ENCODE measurements at places on chromosomes 5 and 9.

DNA sequence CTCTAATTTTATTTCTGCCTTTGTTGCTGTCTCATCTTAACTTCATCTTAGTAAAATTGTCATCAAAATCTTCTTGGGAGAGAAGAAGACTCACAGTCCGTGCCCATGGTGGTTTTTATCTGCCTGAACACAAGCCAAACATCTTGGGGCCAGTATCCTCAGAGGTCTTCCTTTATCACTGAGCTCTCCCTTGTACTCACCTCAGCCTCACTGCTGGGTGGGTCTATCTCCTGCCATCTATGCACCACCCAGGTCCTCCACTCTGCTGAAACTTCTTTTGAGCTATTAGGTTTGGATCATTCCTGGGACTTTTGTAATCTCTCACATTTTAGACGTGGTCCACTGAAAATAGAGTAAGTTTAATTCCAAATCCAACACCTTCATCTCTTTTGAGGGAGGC, 116.3 kb upstream of the EPB41L4A start:
- DNase-seq = no peak

GRCh38 chr9:122468735-122469134, 9.0 kb downstream of the OR1J1 start:
- peak; percentile 63 for DNase-seq

GRCh38 chr9:136889858-136890257, 3.5 kb downstream of the TRAF2 start:
- DNase-seq = no peak

DNA sequence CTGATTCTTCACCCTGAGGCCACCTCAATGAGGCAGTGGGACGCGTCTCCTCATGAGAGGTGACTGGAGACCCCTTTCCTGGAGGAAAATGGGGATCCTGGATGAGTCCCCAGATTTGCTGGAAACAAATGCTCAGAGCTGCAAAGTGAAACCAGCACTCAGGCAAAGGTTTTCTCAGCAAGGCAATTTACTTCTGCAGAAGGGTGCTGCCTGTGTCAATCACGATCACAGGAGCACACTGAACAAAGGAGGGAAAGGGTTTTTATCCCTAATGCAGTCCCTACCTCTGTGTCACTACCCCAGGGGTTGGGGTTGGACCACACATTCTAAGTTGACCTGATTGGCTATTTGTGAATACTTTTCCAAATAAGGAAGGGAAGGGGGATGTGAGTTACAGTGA, 69.9 kb upstream of the CDK20 start:
- DNase-seq = no peak

DNA sequence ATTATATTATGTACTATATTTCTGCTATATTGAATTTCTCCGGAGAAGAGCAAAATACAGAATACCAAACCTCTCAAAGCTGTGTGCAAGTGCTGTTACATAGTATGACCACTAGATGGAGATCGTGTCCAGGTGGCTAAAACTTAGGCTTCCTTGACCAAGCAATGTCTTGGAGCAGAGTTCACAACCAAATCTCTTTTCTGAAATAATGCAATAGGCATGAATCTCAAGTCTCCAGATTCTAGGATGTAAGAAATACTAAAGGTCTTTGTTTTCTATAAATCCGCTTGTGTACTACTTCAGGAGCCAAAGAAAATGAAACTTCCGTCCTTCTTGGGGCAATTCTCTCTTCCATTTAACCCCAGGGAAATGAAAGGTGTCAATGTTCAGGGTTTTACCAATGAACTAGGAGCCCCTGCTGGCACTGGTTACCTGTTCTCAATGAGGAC, 181.5 kb upstream of the RAI14 start:
- DNase-seq = peak; percentile 81

DNA sequence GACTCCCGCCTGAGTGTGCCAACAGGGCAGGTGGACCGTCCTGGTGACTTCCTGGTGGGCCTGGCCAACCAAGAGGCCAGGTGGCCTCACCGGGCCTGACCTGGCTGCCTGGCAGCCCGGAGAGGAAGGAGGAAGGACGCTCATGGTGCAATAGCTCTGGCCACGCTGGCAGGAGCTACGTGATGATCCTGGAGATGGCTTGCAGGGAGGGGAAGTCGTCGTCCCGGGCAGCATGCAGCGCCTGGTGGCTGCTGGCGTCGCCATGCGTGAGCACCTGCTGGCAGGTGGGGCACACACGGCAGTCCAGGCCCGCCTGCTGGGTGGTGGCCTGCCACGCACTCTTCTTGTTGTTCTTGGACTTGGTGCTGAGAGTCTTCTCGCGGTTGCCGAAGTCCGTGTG, 26.3 kb downstream of the SPATA31C1 start:
- DNase-seq = no peak

GRCh38 chr5:128674837-128675446, 136.9 kb upstream of the FBN2 start:
- DNase-seq = peak; percentile 57

GRCh38 chr5:98789029-98789428, 15.6 kb downstream of the RGMB start:
- DNase-seq = no peak

DNA sequence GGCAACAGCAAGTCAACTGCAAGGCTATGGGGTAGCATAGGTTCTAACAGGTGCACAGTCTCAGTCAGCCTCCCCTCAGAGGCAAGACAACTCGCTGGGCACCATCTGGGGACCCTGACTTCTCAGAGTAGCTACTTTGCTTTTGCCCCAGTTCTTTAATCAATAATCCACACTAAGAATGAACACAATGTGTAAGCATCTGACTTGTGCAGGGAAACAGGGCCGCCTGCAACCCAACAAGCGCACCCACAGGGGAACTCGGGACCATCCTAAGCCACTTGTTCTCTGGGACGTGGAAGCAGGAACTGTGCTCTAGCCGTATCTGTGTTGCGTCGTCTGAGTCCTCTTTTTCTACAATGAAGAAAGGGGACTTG, 1.9 kb downstream of the MOB3B start:
- DNase-seq = no peak

- DNase-seq = no peak
Measured at GRCh38 chr9:91503673-91504081, 80.0 kb upstream of the NFIL3 start.

- DNase-seq = peak; percentile 59
Measured at GRCh38 chr9:22049411-22049810, 40.3 kb upstream of the CDKN2B start.

DNA sequence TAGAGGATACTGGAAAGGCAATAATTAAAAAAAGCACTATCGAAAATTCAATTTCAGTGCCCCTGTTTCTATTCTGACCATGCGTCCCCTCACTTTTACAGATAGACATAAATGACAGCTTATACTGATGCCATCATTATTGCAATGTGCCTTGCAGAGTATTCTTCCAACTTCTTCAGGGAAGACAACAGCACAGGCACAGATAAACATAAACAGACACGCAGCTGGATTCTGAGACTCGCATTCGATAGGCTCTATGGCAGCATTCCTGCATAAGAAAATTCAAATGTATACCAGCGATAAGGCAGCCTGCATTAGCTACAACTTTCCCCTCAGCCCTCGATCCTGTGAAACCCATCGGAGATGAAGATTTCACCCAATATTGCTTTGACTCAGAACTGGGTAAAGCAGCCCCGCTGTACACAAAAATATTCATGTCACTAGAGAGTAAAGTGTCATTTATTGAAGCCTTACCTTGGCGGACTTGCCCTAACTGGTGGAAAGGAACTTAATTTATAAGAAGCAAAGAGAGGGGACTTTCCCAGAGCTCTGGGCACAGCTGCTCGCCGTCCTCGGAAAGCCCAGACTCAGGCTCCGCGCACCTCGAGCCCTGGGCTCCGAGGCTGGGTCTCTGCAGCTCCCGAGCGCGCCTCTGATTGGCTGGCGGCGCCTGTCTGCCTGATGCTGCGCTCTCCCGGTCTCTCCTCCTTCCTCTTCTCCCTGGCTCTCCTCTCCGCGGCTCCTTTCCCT, at the start of gene CDH18:
Gene CDH18 (minus strand): TSS at position 589 of the 750 bp plus-strand sequence. CDS start 149,214 bp downstream, outside the sequence.
- DNase-seq = peak; percentile 69

DNA sequence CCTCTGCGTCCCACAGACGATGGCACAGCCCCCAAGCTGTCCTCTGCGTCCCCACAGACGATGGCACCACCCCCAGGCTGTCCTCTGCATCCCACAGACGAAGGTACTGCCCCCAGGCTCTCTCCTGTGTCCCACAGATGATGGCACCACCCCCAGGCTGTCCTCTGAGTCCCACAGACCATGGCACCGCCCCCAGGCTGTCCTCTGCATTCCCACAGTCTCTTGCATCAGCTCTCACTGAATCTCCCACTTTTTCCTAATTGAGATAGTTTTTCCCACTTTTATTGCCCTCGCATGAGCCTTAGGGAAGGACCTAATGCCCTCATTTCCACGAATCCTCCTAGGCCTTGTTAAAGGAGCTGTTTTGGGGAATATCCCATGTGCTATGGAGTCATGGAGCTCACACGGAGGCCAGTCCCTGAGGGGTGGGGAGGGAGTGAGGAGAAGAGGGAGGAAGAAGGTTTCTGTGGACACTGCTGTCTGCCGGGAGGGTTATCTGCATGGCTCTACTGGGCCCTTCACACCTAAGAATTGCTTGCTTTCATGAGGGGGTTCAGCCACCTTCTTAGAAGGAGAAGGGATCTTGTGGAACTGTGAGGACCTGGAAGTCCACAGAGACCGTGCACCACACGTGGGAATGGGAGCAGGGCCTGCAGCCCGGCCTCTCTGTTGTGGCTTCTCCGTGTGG, 58.2 kb upstream of the PTCH1 start:
- no peak for DNase-seq

DNA sequence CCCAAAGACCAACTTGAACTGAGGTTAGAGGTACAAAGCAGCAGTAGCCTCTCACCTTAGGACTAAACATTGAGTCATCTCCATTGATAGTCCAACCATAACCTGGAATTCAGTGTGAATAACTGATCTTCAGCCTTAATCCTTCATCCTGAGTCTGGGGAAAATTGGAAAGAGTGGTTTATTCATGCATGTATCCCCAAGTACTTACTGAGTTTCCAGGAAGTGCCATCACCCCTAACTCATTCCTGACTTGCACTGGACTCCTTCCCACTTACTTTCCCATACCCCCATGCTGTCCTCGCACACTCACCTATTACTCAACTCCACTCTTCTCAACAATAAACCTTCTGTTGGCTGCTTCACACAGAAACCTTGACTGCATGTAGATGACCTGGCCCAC, 161.4 kb upstream of the ZNF462 start:
- no peak for DNase-seq

DNA sequence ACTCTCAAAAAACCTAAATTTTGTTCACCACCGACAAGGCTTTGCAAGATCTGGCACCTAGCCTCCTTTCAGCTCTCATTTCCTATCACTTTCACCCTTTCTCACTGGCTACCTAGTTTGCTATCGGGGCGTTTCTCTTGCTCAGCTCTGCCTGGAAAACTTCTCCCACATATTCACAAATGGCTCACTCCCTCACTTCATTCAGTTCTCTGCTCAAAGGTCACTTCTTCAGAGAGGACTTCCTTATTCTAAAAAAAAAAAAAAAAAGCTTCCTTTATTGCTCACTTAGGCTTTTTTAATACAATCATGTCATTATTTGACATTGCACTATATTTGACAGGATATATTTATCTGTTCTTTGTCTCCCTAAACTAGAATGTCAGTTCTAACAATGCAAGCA, 2.1 kb upstream of the SLC25A46 start:
- no peak for DNase-seq

- DNase-seq = no peak
Measured at GRCh38 chr9:103902263-103902662, 191.8 kb upstream of the SMC2 start.

- DNase-seq = no peak
Measured at GRCh38 chr9:126379661-126380360, 53.2 kb downstream of the MVB12B start.

GRCh38 chr5:172637110-172637580, 3.9 kb upstream of the NEURL1B start:
- DNase-seq = no peak

GRCh38 chr5:38795986-38796741, 49.6 kb upstream of the OSMR start:
- peak; percentile 9 for DNase-seq

- DNase-seq = peak; percentile 49
Measured at GRCh38 chr5:64876203-64876602, 107.5 kb downstream of the CWC27 start.

DNA sequence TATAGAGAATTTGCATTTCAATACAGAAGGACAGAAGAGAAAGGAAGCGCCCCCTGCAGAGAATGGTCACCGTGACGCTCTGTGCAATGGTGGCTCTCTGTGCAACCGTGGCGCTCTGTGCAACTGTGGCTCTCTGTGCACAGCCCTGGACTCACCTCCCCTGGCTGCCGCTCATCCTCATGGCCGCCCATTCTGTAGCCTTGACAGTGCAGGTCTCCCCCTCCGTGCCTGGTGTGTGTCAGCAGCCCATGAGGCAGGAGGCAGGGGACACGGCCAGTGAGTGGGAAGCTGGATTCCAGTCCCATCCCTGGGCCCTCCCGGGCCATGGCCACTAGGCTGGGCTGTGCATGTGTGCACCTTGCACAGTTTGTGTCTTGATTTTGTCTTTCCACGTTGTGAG, 12.0 kb downstream of the EXOC3 start:
- DNase-seq = no peak

- no peak for DNase-seq
Measured at GRCh38 chr5:14059810-14060209, 83.3 kb upstream of the TRIO start.

DNA sequence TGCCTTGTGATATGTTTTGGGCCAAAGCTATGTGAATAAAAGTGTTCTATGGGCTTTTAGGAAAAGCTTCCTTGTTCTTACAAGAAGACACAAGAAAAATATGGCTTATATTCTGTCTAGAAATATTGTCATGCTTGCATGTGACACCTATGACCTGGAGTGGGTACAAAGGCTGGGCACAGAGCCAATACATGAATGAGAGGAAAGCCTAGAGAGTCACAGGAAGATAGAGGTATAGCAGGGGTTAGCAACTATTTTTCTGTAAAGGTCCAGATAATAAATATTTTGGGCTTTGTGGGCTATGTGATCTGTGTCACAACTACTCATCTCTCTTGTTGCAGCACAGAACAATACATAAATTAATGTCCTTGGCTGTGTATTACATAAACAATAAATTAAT, 196.6 kb upstream of the CD180 start:
- DNase-seq = no peak

DNA sequence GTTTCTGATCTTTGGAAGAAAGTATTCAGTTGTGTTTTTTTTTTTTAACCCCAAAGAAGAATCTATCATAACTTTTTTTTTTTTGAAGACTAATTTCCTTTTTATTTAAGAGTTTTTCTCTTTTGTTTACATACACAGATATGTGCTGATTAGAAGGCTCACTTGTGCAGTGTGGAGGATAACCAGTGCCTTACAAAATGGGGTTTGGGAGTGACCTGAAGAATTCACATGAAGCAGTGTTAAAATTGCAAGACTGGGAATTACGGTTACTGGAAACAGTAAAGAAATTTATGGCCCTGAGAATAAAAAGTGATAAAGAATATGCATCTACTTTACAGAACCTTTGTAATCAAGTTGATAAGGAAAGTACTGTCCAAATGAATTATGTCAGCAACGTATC, 50.3 kb downstream of the FER start:
- no peak for DNase-seq
